ENCODE measurements at places on chromosomes 3 and 15.

GRCh38 chr3:125662675-125663074 lies 67.4 kb upstream of the OSBPL11 start:
- no peak for DNase-seq

- no peak for DNase-seq
These were observed 3.7 kb downstream of the IQSEC1 start for GRCh38 chr3:13069495-13069894.

- DNase-seq: peak; percentile 22
These were observed 239.9 kb downstream of the CPNE4 start for GRCh38 chr3:131794766-131795388.

DNA sequence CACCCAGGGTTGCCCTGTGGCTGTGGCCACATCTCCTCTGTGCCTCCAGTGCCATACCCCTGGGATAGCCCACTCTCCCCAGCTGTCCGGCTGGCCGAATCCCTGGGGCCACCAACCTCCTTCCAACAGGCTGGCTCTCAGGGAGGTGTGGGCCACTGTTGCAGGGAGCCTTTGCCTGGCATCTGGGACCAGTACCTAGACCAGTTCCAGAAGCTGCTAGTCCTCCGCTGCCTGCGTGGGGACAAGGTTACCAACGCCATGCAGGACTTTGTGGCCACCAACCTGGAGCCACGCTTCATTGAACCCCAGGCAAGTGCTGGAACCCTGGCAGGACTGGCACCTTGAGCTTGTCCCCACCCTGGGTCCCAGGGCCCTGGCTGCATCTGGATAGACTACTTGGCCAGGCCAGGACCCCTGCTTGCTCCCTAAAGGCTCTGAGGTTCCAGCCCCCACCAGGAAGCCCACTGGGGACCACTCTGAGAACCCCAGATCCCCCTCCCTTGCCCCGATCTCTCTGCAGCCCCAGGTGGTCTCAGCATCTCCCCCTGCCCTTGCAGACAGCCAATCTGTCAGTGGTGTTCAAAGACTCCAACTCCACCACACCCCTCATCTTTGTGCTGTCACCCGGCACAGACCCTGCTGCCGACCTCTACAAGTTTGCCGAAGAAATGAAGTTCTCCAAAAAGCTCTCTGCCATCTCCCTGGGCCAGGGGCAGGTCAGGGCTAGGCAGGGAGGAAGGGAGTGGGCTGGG lies 50.0 kb downstream of the SEMA3G start:
- no peak for DNase-seq

- DNase-seq: no peak
These were observed 352 bp upstream of the TMF1 start for GRCh38 chr3:69052472-69052898.

- no peak for DNase-seq
These were observed 4.5 kb downstream of the ARL8B start for GRCh38 chr3:5126586-5126985.
